ENCODE measurements at places on chromosomes 6 and 20.

GRCh38 chr6:16972535-16972934 is 129.3 kb upstream of the STMND1 start:
- no peak for DNase-seq

GRCh38 chr6:33112148-33112547 is 36.4 kb downstream of the HLA-DPB1 start:
- no peak for DNase-seq

DNA sequence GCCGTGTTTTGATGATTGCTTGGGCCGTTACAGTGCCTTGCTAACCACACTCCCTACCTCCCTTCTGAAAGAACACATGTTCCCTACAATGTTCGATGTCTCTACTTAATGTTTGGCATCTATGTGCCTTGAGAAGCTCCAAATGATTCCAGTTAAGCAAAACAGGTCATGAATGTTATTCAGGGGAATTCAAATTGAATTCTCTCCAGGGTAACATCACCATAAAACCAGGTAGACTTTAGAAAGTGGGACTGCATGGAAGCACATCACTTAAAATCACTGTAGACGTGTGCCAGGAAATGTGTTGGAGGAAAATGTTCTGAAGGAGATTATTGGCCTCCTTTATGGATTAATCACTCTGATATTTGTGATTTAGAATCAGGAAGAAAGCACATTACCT is 128.1 kb downstream of the ADAT2 start:
- DNase-seq: no peak

- no peak for DNase-seq
Measured at GRCh38 chr6:92292067-92292466, 1127.3 kb downstream of the EPHA7 start.

GRCh38 chr6:35475573-35475972 is 7.4 kb downstream of the RPL10A start:
- no peak for DNase-seq

- no peak for DNase-seq
Measured at GRCh38 chr6:51660767-51661166, 426.6 kb downstream of the PKHD1 start.

GRCh38 chr6:22807818-22808217 is 238.5 kb downstream of the HDGFL1 start:
- DNase-seq: no peak

DNA sequence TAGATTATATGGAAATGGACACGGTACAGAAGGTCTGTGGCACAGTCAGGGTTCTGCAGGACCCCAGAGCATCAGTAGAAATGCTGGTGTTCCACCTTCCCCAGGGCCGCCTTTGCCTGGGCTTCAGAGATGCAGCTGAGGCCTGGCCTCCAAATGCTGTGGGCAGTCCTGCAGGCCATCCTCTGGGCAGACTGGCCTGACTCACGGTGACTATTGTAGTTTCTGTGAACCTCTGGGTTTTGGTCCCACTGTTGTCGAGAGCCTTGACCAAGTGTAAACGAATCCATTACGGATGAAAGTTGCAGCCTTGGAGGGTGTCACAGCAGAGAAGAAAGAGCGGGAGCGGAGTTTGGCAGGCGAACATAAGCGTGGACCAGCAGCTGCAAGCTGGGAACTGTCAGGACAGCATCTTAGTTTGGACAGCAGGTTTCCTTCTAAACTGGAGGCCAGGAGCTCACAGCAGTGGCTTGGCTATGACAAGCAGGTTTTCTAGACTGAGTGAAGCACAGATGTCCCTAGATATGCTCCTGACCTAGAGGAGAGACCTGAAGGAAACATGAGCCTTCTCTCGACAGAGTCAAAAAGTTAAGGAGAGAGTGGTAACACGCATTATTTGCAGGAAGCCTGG is 46.2 kb upstream of the BCLAF1 start:
- no peak for DNase-seq

GRCh38 chr6:134636186-134636799 is 313.6 kb downstream of the ALDH8A1 start:
- no peak for DNase-seq

GRCh38 chr20:3685341-3685740 is 3.5 kb upstream of the ADAM33 start:
- no peak for DNase-seq

- no peak for DNase-seq
Measured at GRCh38 chr20:60857708-60858107, 394.4 kb upstream of the CDH4 start.

GRCh38 chr6:37068356-37069270 is 63.2 kb downstream of the FGD2 start:
- DNase-seq: no peak

DNA sequence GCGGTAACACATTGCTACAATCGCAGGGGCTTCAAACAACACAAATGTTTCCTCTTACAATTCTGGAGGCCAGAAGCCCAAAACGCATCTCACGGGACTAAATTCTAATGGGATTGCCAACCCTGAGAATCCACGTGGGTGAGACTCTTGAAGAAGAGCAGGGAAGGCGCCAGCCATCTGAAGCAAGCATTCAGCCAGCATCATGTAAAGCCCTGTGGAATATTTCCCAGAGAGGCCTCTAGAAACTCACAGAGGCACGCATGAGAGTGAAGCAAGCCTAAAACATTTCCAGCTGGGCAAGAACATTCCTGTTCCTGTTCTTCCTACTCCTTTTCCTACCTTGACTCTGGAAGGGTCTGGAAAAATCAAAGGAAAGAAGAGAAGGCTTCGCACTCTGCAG is 19.6 kb upstream of the FNDC1 start:
- DNase-seq: no peak

DNA sequence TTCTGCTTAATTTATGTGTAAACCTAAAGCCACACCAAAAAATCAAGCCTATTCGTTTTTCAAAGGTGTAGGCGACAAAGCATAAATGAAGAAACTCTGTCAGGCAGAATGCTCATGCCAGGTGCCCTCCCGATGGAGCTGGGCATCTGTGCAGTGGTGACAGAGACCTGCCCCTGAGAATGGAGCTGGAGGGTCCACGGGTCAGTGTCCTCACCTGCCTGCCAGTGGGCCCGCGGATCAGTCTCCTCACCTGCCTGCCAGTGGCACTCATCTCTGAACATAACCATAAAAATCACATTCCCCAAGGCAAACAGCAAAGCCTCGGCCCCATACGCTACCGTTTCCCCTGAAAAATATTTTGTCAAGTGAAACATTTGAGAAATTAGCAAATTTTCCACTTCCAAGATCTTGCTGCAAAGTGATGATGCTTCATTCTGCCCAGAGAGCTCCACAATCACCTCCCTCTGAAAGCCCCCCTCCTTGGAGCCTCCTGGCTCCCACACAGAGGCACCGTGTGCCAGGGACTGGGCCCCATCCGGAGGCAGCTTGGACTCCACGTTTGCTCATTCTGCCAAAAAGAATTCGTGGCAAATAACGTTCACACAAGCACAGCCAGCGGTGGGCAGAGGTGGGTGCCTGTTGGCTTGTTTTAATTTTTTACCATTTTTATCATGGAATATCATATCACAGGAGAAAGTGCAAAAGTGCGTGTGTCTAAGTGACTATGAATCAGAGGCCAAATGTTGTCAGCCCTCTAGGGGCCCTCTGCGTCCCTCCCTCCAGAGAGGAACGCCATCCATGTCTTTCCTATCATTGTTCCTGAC is 88.8 kb downstream of the YTHDF1 start:
- DNase-seq: no peak

GRCh38 chr20:58956078-58956477 is 25.0 kb upstream of the NELFCD start:
- DNase-seq: no peak

- DNase-seq: no peak
Measured at GRCh38 chr6:16446273-16446672, 207.9 kb downstream of the GMPR start.

DNA sequence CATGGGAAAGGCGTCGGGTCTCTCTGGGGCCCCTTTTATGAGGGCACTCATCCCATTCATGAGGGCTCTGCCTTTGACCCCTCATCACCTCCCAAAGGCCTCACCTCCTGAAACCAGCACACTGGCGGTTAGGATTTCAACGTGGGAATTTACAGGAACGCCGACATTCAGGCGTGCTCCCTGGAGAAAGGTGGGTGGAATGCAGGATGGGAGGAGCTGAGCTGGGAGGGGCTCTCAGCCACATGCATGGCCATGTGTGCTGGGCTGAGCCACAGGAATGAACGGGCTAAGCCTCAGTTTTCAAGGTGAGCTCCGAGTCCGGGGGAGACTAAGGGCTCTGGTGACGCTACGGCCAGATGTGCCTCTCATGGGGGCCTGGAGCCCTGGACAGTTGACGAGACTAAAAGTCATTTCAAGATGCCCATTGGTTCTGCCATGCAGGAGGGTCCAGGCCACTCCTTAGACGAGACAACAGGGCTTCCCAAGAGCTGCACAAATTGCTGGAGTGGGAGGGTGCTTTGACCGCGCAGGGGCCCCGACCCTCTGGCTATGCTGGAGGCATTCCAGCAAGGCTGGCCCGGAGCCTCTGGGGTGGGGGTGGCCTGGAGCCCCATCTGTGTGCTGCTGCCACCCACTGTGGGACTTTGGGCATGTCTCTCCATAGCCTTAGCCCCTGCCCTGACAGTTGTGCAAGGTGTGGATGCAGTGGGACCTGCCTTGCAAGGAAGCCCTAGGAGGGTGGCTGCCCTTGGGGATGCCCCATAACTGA is 3.8 kb upstream of the ARFGAP1 start:
- DNase-seq: no peak

DNA sequence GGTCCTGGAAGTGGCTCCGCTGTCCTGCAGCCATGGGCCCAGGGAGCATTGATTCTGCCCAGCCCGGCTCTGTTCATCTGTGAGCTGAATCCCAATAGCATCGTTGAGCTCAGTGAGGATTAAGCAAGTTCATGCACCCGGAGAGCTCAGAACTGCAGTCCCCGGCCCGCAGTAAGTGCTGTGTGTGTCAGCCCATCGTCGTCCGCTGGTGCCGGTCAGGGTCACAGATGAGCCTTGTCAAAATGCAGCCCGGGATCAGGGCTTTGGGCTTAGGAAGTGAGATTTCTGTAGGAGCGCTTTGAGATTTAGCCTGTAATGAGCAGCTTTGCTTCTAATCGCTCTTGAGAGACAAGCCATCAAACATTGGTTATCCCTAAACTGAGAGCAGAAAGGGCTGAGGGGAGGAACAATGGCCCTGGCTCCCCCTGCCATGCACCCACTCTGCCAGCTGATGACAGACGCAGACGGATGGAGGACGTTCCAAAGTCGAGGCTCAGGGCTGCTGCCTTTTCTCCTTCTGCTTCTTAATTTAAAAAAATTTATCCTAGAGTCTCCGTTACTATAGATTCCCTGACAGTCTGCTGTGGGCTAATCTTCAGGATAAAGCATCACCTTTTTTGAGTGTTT is 25.6 kb upstream of the SULF2 start:
- DNase-seq: no peak

GRCh38 chr6:167811442-167812087 is 15.1 kb upstream of the AFDN start:
- DNase-seq: no peak

DNA sequence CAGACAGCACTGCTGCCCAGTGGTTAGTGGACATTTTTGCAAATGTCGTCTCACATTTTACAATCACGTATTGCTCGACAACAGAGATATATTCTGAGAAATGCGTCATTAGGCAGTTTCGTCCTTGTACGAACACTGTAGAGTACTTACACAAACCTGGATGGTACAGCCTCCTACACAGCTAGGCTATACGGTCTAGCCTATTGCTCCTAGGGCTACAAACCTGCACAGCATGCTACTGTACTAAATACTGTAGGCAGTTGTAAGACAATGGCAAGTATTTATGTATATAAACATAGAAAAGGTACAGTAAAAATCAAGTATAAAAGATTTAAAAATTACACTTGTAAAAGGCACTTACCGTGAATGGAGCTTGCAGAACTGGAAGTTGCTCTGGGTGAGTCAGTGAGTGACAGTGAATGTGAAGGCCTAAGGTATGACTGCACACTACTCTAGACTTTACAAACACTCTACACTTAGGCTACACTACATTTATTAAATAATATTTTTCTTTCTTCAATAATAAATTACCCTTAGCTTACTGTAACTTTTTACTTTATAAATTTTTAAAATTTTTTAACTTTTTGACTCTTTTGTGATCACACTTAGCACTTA is 43.1 kb downstream of the ALDH5A1 start:
- DNase-seq: no peak

DNA sequence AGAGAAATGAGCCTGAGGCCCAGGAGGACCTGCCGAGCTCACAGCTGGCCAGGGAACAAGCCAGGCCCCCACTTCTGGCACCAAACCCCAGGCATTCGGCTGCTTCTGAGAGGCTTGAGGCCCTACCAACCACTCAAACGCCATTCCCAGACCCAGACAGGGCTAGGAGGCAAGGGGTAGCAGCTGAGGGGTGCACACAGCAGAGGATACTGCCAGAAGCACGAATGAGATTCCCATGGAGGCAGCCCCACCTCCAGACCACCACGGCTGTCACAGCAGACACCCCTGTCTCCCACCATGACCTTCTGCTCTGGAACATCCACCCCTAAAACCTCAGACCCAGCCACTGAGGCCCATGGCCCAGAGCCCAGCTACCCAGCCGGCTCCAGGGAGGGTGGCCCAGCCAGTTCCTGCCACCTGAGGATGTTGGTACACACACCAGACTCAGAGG is 36.1 kb downstream of the NTSR1 start:
- DNase-seq: no peak

DNA sequence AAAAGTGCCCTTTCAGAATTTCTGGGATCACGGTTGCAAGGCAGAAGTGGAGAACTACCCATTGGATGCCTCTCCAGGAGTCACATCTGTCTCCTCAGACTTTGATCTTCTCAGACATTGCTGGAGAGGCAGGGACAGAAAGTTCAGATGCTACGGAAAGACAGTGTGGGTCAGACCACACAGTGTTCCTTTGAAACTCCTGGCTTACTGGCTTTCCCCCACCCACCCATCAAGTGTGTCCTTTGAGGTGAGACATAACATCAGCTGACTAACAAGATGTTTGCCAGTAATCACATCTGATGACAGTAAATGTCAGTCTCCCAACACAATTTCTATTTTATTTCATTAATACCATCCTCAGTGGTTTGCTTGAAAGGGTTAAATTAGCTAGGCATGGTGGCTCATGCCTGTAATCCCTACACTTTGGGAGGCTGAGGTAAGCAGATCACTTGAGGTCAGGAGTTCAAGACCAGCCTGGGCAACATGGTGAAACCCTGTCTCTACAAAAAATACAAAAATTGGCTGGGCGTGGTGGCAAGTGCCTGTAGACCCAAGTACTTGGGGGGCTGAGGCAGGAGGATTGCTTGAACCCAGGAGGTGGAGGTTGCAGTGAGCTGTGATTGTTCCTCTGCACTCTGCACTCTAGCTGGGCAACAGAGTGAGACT is 67.2 kb upstream of the SNX9 start:
- no peak for DNase-seq

DNA sequence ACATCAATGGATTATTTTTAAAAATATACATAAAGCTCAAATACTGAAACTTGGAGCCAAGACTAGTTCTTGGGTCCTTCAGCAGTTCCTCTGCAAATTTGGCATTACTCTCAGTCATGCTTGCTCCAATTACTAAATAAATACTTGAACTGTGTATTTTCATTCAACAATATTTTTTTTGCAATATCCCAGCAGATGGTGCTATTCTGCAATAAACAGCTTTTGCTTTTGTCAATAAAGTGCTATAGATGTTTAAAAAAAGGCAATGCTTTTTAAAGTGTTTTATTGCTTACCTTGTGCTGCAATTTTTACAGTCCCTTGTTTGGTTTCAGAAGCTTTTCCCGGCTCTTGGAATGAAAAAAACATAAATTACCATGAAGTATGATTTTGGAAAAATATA is 243.4 kb downstream of the TRDN start:
- DNase-seq: no peak
